ENCODE measurements at places on chromosomes 1 and 21. TPM values are rescaled to one million over a fixed set of nuclear protein-coding genes. Genes with fewer than 3 reads are reported as not detected.
A peak's percentile ranks its signal among the peaks of the same experiment; 100 is the strongest.

DNA sequence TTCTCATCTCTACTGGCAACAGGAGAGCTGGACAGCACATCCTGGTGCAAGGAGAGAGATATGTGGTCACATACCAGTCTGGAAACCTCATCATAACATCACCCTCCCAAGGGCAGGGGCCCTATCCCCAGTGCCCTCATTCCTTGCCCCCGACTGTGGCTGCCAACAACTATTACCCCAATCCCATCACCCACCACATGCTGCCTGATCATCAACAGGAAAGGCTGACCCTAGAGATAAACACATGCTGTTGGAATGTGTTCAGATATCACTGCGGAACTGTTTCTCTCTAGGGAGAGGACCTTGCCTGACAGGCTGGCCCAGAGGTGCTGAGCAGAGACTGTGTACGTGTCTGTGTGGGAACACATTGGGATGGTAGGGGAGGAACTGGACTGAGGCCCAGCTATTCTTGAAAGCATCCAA, 4.5 kb upstream of the INKA2 start:
- DNase-seq = peak; percentile 90

GRCh38 chr1:47725000-47725473, 272.1 kb downstream of the TRABD2B start:
- DNase-seq = no peak

DNA sequence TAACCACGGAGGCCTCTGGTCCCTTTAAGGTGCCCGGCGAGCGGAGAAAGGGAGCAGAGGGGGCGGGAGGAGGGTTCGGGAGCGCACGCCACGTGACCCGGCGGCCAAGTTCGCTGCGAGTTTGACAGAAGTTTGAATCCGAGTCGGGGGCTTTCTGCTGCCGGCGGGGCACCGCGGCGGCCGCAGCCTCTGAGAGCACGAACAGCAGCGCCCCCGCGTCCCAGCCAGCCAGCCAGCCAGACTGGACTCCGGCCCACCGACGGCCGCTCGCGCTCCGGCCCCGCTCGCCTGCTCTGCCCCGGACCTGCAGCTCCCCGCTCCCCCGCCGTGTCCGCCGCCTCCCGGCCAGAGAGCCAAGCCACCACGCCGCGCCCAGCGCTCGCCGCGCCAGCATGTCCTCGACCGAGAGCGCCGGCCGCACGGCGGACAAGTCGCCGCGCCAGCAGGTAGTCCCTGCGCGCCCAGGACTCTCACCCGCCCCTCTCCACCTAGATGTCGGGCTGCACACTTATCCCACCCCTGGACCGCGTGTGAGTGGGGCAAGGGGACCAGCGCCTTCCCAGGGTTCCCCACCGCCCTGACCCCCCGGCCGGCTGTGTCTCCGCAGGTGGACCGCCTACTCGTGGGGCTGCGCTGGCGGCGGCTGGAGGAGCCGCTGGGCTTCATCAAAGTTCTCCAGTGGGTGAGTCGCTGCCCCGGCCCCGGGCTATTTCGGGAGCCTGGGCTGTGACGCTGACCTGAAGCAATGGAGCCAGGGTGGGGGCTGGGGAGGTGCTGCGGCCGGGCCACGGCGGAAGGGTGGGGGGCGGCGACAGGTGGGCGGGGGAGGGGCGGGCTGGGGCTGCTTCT, at the start of gene SYPL2:
Gene SYPL2 (plus strand): TSS at position 95 of the 849 bp plus-strand sequence. CDS start 298 bp downstream, at position 393.
- DNase-seq = peak; percentile 87

DNA sequence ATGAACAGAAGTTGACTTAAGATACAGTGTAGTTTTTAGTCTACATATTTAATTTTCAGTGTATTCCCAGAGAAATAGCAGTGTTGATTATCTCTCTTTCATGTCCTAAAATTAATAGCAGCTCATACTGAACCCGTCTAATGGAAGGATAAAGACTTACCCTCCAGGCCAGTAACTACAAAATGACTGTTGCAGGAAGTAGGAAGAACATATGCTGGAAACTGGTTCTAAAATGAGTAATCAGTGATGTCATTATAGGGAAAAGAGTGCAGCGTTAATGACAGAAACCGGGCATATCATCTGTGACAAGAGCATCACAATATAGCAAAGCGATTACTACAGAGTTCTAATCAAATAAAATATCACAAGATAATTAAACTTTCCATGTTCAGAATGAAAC, 385.5 kb downstream of the SMYD3 start:
- DNase-seq = no peak

CD1C gene
- not detected for total RNA-seq

- DNase-seq = no peak
Observed at GRCh38 chr21:29749223-29749622, 190.6 kb downstream of the GRIK1 start.

- peak; percentile 87 for DNase-seq
Observed at GRCh38 chr1:51313961-51314777, 16.2 kb downstream of the TTC39A start.

DNA sequence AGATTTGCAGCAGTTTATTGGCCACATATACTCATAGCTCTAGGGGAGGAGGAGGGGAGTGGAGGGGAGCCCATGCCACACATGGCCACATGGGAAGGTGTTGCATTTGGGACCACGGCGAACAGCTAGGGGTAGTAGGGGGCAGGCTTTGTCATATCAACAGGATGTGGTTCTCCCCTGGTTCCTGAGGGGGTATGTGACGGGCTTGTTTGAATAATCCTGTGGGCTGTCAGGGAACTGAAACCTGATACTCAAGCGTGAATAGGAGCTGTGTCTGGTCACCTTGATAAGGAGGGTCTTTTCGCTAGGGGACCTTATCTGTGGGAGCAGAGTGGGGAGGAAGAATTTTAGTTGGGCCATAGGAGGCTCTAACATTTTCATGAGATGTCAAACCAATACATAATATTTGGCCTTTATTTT, 264.7 kb downstream of the CTH start:
- DNase-seq = no peak

DNA sequence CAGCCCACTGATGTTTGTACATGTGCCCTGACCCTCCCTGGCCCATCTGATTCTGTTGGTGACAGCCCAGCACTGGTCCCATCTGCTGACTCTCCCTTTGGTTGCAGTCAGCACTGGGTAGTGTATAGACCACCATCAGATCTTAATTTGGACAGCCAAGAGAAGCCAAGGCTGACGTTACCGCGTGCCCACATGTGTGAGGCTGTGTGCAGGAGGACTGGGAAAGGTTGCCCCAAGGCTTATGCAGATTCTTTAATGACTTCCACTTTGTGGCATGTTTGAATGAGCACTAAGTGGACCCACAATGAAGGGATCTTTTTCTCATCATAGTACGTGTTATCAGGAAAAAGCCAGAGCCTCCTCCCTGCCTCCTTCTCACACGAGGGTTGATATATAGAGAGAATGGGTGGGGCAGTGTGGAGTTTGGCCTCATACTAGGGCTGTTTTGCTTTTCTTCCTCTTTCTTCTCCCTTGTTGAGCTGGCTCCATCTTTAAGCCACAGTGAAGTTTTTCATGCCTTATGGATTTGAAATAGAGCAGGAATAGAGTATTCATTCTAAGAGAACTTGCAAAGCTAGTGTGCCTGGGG, 93.5 kb downstream of the NAV1 start:
- DNase-seq = no peak

DNA sequence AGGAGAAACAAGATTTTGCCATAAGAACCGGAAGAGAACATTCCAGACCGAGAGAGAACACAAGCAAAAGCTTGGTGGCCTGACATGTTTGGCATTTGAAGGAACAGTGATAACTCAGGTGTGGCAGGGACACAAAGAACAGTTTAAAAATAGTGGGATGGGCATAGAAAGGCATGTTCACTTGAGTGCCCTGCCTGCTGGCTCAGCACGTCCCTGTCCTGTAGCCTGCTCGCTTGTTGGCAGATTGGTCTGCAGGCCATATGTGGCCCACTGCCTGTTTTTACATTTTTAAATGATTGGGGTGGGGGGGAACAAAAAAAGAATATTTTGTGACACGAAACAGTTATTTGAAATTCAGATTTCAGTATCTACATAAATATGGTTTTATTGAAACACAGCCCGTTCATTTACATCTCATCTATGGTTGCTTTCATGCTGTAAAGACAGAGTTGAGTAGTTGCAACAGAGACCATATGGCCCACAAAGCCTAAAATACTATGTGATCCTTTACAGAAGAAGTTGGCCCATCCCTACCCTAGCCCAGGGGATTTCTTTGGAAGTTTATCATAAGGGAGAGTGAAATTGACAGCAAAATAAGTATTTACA, 100.7 kb downstream of the RGL1 start:
- DNase-seq = no peak

DNA sequence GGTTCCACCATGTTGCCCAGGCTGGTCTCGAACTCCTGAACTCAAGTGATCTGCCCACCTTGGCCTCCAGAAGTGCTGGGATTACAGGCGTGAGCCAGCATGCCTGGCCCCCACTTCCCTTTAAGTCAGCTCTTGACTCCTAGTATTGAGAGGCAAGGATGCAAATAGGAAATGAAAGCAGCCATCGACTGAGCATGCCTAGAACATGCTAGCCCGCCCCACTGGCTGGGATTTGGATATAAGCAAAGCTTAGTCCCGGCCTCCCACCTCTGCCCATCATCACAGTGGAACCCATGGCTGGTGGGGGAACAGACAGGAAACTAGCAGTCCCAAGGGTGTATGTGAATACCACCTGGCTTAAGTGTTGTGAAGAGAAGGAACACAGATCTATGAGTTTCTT, 10.5 kb downstream of the C1orf167 start:
- DNase-seq = no peak

GRCh38 chr1:8746554-8746953, 70.9 kb downstream of the RERE start:
- no peak for DNase-seq

DNA sequence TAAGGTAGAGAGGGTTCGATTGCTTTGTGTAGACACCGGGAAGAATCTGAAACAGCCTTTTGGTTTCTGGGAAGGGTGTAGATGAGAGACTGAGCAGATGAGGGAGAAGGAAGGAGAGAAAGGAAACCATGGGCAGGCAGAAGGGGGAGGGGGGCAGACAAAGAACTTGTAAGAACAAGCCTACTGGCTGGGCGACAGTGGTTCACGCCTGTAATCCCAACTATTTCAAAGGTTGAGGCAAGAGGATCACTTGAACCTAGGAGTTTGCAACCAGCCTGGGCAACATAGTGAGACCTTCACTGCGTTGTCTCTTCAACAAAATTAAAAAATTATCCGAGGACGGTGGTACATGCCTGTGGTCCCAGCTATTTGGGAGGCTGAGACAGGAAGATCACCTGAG, 106.2 kb downstream of the TM2D1 start:
- no peak for DNase-seq

DNA sequence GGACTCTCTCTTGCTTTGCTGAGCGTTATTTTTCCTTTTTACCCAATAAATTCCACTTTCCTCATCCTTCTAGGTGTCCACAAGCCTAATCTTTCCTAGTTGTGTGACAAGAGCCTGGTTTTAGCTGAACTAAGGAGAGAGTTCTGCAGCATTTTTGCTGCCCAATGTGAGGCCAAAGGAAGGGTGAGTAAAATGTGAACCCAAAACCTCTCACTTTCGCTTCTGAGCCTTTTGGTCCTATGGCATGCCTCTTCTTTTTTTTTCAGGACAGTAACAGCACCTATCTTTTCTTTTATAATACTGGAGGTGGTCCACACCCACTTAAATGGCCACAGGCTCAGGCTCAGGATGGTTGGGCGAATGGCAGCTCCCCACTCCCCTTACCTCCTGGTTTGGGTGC, 111.1 kb downstream of the COP1 start:
- no peak for DNase-seq

DNA sequence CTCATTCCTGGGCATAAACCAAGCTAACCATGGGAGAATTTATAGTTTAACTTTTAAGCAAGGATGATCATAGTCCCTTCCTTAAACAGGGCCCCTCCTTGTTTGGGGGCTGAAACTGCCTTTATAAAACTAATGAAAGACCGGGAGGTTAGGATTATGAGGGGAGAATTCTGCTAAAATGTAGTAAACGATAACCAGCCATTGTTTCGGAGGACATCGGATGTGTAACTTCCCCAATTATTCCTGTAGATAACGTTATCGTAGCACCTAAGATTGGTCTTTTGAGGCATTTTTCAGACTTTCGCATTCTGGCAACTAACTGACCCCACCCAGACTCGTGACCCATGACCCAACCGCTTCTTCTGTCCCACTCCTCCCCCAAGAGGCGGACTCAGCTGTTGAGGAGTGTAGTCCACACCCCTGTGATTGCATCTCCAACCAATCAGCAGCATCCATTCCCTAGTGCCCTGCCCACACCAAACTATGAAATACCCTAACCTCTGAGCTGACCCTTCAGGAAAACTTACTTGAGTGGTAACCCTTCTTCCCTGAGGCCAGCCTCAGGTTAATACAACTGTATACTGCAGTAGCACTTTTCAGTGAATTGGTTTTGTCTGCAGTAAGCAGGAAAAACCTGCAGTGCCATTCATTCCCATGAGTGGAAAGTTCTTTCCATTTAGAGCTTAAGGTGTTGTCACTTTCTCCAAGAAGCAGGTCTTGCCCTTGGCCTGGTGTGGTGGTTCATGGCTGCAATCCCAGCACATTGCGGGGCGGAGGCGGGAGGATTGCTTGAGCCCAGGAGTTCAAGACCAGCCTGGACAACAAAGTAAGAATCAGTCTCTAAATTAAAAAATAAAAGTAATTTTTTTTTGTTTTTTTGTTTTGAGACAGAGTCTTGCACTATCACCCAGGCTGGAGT, 823 bp upstream of the SYF2 start:
- DNase-seq = peak; percentile 94

DNA sequence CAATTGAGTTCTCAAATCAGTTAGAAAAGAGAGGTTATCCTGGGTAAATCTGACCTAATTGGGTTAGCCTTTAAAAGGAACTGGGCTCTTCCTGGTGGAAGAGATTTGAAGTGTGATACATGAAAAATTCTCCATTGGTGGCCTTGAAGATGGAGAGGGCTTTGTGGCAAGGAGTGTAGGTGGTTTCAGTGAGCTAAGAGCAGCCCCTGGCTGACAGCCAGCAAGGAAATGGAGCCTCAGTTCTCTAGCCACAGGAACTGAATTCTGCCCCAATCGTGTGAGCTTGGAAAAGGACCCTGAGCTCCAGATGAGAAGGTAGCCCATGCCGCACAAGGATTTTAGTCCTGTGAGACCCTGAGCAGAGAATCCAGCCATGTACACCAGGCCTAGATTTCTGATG, 12.7 kb upstream of the HYI start:
- DNase-seq = no peak

DNA sequence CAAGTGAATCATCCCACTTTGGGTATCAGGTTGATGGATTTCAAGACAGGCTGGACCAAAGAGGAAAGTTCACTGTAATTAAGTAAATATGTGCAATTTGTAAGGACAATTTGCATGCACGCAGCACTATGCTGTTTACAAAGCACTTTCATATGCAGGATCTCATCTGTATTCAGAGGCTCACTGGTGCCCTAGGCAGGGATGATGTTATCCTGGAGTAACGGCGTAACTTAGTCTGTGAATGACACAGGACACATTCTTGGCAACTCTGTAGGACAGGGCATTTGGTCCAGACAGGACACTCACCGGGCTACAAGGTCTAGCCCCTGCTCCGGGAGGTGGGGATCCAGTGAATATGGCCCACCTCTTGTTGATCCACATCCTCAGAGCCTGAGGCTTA, 365.4 kb upstream of the DUSP10 start:
- DNase-seq = no peak

INSRR gene
- 0.29 TPM for total RNA-seq

FCGR3B gene
- total RNA-seq = not detected

RHBG gene
- not detected for total RNA-seq

SPRR5 gene
- total RNA-seq = not detected

TRNAU1AP gene
- total RNA-seq = 28.3 TPM

Data from osteoblast (primary cell).